Posterior cingulate gyrus (tissue), 11 donors: ENCODE measurements at places on chromosomes 4 and X.
A peak's percentile ranks its signal among the peaks of the same experiment; 100 is the strongest.

GRCh38 chr4:56986952-56987351 is 8.3 kb downstream of the POLR2B start:
- no peak for DNase-seq

GRCh38 chr4:7960017-7960789 is 20.5 kb upstream of the AFAP1 start:
- DNase-seq: no peak

GRCh38 chr4:38044060-38044459 is 83.9 kb downstream of the PTTG2 start:
- no peak for DNase-seq

DNA sequence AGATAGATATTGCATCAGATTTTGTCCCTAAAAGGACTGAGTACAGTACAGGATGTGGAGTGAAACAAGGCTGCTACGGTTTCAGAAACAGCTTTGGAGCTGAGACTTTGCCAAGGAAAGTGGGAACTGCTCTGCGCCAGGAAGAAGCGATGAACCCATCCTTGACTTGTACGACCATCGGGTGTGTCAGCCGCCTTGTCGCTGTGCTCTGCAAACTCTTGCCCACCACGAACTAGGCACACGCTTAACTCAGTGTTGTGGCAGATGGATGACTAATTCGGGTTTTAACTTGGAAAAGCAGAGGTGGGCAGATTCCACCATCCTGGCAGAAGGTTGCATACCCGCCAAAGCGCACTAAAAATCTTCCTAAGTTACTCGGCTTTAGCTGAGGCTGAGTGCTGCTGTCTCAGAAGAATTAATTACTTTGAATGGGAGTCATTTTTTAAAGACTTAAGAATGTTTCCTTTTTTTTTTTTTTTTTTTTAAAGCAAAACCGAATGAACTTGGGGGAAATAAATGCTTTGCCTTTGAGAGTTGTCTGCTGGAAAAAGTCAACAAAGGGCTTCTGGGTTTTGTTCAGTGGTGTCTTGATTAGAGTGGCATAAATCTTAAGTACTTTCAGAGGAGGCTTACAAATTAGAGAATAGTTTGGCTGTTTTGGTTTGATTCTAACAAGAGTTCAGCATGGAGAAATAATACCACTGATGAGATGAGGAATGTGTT is 69.5 kb downstream of the SHROOM2 start:
- no peak for DNase-seq

- DNase-seq: peak; percentile 50
These were observed 108.8 kb downstream of the SPRY1 start for GRCh38 chr4:123505095-123506010.

GRCh38 chr4:124514588-124514987 is 197.9 kb downstream of the ANKRD50 start:
- no peak for DNase-seq
